ENCODE measurements at places on chromosomes 1 and 21.

GRCh38 chr1:72341661-72342060, 59.3 kb upstream of the NEGR1 start:
- no peak for DNase-seq

GRCh38 chr1:167981933-167982332, 45.1 kb upstream of the MPC2 start:
- no peak for DNase-seq

DNA sequence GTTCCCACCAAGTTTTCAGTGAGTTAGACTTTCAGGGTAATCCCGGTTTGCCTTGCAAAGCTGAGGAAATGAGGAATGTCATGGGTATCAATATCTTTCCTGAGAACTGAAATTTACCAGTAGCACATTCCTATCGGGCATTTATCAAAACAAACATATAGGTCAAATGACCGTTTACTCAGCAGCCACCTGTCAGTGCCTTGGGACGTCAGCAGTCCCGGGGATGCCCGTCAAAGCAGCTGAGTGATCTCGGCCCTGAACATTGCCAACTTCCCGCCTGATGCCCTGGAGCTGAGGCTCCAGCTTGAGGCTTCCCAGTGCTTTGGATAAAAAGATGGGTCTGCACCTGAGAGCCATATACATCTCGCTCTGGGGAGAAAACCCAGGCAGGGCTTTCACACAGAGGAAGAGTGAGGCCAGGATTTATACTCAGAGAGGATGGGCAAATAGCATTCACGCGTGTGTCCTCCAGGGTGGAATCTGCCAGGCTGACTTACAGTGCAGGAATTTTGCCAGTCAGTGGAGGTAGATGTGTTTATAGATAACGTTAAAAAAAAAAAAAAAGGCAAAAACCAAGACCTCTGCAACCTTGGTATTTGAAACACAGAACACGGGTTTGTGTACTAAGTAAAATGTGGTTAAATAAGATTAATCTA, 435.7 kb upstream of the VAMP3 start:
- DNase-seq, result no peak

DNA sequence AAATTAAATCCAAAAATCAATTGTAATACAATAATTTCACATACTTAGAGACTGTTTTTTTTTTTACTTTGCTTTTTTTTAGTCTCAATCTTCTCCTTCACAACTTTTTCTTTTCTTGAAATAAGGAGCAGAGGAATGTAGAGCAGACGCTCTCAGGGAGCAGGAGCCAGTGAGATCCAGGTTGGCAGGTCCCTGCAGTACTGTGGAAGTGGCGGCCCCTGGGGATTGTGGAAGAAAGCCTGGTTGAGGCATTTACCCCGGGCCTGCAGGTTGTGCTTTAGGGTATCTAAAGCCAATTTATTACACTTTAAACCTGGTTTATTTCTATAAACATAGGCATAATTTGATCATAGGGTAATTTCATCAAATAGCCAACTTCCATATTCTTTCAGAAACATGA, 748 bp upstream of the OR2AJ1 start:
- no peak for DNase-seq

DNA sequence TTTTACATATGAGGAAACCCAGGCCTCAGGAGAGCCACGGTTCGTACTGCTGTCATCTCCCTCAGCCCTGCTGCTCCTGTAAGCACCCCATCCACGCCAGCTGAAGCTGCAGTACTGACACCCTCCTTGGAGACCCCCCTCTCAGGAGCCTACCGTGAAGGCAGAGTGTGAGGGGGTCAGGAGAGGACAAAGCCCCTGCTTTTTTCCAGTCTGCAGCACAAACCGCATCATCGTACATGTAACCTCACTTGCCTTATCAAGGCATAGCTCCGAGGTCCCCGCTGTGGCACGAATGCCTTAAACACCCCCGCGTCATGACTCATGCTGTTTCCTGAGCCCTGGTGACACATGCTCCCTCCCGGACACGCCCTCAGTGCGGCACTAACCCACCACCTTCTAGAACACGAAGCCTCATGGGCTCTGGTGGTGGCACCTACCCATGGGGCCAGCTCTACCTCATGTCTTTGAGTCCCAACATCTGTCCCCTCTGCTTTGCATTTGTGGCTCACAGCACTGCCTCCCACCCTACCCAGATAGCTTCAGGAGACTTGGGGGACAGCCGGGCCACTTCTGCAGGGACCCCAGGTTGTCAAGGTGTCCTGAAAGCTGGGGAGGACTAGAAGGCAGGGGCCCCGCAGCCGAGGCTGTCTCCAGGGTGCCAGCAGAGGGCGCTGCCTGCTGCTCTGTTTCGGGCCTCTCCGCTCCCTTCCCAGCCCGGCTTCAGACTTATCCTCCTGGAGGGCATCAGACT, 4.9 kb downstream of the SH3BGRL3 start:
- peak; percentile 82 for DNase-seq

GRCh38 chr1:156496211-156496761, 4.3 kb downstream of the MEF2D start:
- no peak for DNase-seq

- no peak for DNase-seq
Measured at GRCh38 chr1:153616144-153616916, at the start of gene S100A14. S100A14 (minus strand) TSS chr1:153616325; CDS start chr1:153615858, 467 bp downstream.

DNA sequence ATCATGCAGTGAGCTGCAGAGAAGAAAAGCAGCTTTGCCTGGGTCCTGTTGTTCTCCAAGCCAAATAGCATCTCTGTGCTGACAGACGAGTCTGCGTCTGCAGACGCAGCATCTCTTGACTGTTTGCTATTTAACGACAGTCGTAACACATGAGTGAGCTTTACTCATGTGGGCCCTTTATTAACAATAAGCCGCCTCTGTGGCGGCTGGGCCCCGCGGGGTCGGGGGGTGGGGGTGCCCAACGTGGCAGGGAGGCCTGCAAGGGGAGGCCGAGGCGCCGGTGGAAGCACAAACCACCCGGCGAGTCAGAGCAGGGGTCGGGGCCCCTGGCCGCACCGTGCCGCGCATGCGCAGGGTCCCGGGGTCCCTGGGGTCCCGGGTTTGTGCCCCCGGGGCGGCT, 435.1 kb downstream of the KIF26B start:
- no peak for DNase-seq

DNA sequence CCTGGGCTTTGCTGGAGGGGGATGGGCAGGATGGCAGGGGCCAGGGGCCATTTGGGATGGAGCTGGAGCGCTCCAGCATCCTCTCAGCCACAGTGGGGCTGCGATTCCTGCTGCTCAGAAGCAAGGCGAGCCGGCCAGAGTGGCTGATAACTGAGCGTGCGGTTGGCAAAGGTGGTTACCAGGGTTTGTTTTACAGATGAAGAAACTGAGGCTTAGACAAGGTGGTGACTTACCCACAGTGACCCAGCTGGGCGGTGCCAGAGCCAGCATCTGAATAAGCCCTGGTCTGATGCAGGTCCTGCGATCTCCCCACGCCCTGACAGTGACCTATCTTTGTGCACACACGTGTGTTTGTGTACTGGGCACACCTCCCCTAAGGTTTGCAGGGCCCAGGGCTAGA, 5.9 kb upstream of the PRXL2B start:
- no peak for DNase-seq

DNA sequence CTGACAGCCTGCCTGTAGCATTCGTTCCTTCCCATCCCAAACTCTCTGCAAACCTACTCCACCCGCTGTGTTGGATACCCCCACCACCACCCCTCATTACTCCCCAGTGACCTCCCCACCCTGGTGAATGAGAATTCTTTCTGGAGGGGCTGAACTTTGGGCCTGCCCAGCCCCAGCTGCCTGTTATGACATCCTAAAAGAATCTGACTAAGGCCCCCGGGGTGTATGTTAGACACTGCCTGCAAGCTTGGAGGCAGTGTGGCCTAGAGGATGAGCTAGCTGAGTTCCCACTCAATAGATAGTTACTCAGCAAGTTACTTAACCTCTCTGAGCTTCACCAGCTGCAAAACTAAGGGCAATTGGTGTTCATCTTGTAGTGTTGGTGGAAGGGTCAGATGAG, 110.2 kb upstream of the FGGY start:
- DNase-seq, result no peak

DNA sequence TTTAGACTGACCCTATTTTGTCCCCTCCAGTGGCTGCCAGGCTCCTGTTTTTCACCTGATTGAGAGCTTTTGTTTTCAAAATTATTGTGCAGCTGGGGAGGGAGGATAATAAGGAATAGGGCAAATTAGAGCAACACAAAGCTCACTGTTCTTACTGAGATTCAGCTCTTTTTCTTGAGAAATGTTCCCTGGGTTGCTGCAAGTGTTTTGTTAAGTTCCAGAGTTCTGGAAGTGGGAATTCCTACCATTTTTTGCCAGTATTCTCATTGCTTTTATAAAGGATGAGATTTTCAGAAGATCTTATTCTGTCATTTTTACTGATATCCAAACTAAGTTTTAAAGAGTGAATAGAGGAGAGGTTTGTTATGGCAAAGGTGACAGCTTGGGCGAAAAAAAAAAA, 417.7 kb downstream of the SIPA1L2 start:
- no peak for DNase-seq

- DNase-seq, result no peak
Measured at GRCh38 chr1:184608581-184608980, 146.1 kb downstream of the EDEM3 start.

DNA sequence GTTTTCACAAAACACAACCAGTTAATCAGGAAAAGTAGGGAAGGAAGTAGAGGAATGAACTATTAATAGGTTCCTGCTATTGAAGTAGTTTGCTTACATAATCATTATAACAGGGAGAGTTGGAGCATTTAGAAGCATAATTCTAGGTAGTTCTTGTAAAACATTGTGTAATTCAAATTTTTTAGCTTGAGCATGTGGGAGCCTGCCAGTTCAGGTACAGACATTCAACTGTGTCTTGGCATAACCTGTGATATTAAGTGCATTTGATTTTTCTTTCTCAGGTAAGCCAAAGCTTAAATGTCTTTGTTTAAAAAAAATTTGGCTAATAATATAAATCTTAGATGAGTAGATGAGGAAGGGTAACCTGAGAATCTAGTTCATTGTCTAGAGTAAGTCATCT, 3.4 kb downstream of the YTHDF2 start:
- DNase-seq, result no peak

GRCh38 chr1:167627615-167627864, 2.5 kb upstream of the RCSD1 start:
- DNase-seq, result no peak

GRCh38 chr1:45730075-45730779, 20.2 kb downstream of the IPP start:
- no peak for DNase-seq
